Activated T-cell treated with anti-CD3 and anti-CD28 coated beads, Interleukin-2, amount 50 U/mL, for 72 hours (primary cell): ENCODE measurements at places on chromosomes 11 and 22.

DNA sequence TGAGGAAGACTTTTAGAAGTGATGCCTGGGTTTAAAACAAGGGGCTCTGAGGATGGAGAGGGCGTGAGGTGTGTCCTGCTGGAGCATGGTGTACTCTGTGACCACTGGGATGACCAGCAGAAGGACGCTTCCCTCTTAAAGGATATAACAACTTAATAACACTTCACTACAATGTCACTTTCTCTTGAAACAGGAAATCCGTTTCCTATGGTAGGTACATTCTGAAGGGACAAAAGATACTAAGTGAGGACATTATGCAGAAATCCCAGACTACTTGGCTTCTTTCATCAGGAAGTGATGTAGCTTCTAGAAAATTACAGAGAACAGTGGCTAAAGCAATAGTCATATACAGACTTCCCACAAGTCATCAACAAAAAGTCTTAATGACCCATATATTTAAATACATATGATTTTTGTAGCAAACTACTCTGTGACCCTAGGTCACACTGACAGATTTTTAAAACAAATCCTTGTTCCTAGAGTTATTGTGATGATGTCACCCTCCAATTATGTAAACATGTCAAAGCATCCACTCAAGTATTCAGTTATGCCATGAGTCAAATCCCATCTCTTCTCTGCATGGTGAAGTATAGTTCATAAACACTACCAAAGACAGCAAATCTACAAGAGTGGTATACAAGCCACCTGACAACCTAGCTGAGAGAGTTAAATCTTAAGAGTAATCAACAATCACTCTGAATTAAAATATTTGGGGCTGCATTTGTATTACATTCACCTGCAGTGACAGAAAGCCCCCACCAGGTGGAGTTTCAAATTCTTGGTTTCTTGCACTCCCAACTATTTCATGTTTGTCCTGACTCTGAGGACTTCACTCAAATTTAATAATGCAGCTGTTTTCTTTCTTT is 32.8 kb downstream of the PITPNB start:
- H3K4me1 ChIP-seq = no peaks in the 10 kb centered on the region
- H3K27me3 ChIP-seq = no peaks in the 10 kb centered on the region
- H3K27ac ChIP-seq = peak overlapping the region; percentile 29
- peak; percentile 31 for DNase-seq
- H3K4me3 ChIP-seq = no peak overlapping the region

GRCh38 chr11:83656796-83657330 is 370.7 kb upstream of the CCDC90B start:
- no peak overlapping the region for H3K27ac ChIP-seq
- no peaks in the 10 kb centered on the region for H3K36me3 ChIP-seq
- no peaks in the 10 kb centered on the region for H3K4me1 ChIP-seq
- H3K27me3 ChIP-seq = no peaks in the 10 kb centered on the region
- DNase-seq = no peak

GRCh38 chr11:121613724-121614123 is 161.0 kb upstream of the SORL1-AS1 start:
- H3K36me3 ChIP-seq = peaks cover 2% of the 10 kb centered on the region
- no peak overlapping the region for H3K27ac ChIP-seq
- H3K4me1 ChIP-seq = no peaks in the 10 kb centered on the region
- H3K27me3 ChIP-seq = no peaks in the 10 kb centered on the region
- no peak for DNase-seq

GRCh38 chr11:10878408-10879214 is 20.8 kb upstream of the ZBED5 start:
- peak; percentile 40 for DNase-seq
- peaks cover 17% of the 10 kb centered on the region for H3K4me1 ChIP-seq
- H3K4me3 ChIP-seq = no peak overlapping the region
- H3K36me3 ChIP-seq = peaks cover 7% of the 10 kb centered on the region

GRCh38 chr22:25783856-25784255 is 41.9 kb downstream of the MYO18B start:
- no peak overlapping the region for H3K27ac ChIP-seq
- no peak for DNase-seq
- H3K4me1 ChIP-seq = no peaks in the 10 kb centered on the region

DNA sequence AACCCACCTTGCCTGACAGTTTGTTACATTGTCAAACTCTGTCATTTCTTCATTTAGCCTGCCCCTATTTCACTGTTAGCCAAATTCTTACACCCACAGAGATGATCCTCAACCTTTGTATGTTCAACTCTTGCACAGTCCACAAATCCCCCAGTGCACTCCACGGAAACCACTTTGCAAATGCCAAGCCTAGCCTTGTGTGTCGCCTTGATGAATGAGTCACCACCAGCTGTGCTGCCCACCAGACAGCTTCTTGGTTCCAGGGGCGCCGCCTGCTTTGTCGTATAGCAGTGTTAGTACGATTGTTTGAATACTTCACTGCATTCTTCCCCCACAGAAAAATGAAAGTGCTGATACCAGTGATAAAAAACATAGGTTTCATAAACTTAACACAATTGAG is 686.3 kb downstream of the NTM start:
- H3K27me3 ChIP-seq = no peaks in the 10 kb centered on the region
- no peaks in the 10 kb centered on the region for H3K36me3 ChIP-seq
- no peak for DNase-seq
- no peaks in the 10 kb centered on the region for H3K4me1 ChIP-seq
- H3K4me3 ChIP-seq = no peak overlapping the region
- H3K27ac ChIP-seq = no peak overlapping the region

DNA sequence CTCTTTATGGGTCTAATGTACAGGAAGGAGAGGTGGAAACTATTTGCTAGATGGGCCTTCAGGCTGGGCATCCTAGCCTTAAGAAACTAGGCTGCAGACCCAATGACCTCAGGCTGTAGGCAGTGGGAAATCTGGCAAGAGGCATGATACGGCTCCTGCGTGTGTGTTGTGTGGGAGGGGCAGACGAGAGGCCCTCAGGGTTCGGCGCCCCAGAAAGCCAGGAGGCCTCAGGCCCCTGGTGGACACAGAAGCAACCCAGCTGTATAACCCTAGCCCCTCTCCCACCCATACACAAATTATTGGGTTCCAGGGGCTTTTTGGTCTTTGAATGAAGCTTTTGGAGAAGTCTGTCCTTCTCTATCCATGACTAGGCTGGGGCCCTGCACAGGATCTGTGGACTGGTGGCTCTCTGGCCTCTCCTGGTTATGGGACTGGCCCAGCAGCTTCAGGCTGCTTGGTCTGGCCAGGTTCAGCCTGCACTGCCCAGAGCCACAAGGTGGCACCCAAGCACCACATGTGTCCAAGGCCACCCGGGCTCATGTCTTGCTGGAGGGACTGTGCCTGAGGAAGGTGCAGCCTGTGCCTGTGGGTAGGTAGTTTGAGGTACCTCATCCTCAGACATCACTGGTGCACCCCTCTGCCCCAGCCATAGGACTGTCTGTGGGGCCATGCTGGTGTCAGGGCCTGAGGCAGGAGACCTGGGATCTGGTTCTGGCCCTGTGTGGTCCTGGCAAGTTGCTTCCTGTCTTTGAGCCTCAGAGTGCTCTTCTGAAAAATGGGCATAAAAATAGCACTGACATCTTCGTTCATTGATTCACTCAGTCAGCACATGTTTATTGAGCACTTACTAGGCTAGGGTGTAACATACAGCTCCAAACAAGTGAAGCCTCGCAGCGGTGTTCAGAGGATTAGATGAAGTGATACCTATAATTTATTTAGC is 87.5 kb downstream of the RRM1 start:
- peaks cover 5% of the 10 kb centered on the region for H3K27me3 ChIP-seq
- peaks cover 5% of the 10 kb centered on the region for H3K4me1 ChIP-seq
- H3K27ac ChIP-seq = no peak overlapping the region

- no peaks in the 10 kb centered on the region for H3K27me3 ChIP-seq
- H3K4me3 ChIP-seq = no peak overlapping the region
- no peaks in the 10 kb centered on the region for H3K4me1 ChIP-seq
- no peaks in the 10 kb centered on the region for H3K36me3 ChIP-seq
Observed at GRCh38 chr11:59801160-59801706, 9.3 kb downstream of the MRPL16 start.

DNA sequence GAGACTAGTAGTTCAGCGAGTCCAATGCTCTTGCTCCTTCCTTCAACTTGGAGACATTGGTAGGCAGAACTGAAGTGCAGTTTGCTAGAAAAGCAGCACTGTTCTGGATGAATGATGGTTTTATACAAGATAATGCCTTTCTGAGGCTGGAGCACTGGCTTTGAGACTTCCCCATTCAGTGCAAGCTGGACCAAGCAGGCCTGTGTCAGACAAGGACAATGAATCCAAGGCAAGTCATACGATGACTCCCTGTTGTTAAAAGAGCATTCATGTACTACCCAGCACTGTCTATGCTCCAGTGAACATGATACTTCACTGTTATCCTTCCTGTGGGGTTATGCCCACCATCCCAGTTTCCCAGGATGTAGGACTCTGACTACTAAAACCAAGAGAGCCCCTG is 242.3 kb upstream of the RAG2 start:
- no peaks in the 10 kb centered on the region for H3K4me1 ChIP-seq
- no peak overlapping the region for H3K4me3 ChIP-seq
- no peak for DNase-seq
- H3K27me3 ChIP-seq = no peaks in the 10 kb centered on the region
